ENCODE measurements at places on chromosomes 1 and 21.

GRCh38 chr1:231575472-231575871 is 47.0 kb downstream of the TSNAX start:
- no peak for DNase-seq

DNA sequence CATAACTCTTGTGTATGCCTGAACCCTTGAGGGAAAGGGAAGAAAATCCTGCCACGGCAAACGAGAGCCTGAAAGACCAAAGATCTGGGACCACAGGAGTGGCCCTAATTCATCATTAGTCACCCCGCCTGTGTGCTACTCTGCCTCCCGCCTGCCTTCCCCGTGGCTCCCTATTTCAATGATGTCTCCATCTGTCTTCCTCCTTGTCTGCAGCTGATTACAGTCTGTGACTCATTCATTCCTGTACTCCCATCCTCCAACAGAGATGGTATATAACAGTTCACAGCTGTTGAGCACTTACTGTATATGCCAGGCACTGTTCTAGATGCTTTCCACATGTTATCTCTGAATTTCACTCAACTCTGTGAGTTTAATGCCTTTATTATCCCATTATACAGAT is 96.6 kb downstream of the SEC16B start:
- DNase-seq, result peak; percentile 61

GRCh38 chr1:76668046-76668445 is 199.2 kb upstream of the ST6GALNAC5 start:
- DNase-seq, result peak; percentile 70

DNA sequence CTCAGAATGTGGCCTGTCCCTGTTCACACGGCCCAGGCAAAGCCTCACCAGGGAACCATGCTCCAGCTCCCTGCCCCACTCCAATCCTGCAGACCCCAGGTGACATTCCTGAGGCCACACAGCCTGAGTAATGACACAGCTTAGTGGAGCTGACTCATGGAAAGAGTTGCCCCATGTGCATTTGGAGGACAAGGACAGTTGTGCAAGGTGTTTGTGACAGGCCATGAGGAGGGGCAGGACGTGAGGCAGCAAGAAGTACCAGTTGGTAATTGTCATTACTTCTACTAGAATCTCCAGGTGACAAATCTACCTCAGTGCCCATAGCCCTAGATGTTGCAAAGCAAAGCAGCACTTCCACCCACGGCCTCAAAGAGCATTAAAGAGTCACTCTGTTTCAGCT is 15.2 kb downstream of the PRR9 start:
- DNase-seq, result no peak

DNA sequence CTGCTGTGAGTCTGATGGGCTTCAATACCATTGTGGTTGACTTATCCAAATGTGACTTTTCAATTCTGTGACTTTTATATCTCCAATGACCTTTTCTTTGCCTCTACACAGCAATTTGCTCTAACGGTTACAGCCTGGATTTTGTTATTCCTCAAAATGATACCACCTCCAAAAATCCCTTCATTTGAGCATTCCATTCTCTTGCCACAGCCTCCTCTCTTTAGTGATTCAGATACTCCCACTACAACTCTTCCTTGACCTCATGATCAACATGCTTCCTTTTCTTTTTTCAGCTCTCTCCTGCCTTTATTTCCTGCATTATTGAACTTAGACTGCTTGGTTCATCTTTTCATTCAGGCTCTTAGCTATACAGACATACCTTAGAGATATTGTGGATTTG is 16.6 kb upstream of the IL19 start:
- DNase-seq, result no peak

DNA sequence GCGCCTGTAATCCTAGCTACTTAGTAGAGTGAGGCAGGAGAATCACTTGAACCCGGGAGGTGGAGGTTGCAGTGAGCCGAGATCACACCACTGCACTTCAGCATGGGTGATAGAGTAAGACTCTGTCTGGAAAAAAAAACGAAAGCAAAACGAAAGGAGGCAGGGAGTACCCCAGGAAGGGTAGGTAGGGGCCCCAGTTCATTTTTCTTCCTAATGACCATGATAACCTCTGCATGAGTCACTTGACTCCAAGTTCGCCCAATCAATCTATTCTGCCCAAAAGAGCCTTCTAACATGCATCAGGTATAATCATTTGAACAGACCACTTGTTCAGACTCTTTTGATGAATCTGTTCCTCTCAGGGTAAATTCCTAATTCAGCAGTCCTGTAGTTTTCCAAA is 13.2 kb upstream of the TMEM201 start:
- DNase-seq, result no peak

GRCh38 chr1:226492426-226493137 is 56.0 kb upstream of the STUM start:
- no peak for DNase-seq

DNA sequence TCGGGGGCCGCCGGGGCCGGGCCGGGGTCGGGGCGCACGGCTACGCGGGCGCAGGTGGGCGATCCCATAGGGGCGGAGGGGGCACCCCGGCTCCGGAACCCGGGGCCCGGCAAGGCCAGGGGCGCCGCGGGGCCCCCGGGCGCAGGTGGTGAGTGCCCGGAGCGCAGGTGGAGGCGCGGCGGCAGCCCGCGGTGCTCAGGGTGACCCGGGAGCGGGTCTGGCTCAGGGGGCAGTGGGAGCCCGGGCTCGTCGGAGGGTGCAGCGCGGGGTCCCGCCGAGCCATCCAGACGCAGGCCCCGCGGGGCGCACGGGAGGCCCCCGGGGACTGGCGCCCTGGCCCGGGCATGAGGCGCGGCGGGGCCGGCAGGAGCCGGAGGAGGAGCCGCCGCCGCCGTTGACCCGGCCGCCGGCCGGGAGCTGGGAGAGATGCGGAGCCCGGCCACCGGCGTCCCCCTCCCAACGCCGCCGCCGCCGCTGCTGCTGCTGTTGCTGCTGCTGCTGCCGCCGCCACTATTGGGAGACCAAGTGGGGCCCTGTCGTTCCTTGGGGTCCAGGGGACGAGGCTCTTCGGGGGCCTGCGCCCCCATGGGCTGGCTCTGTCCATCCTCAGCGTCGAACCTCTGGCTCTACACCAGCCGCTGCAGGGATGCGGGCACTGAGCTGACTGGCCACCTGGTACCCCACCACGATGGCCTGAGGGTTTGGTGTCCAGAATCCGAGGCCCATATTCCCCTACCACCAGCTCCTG is 489 bp downstream of the CELSR2 start:
- no peak for DNase-seq

DNA sequence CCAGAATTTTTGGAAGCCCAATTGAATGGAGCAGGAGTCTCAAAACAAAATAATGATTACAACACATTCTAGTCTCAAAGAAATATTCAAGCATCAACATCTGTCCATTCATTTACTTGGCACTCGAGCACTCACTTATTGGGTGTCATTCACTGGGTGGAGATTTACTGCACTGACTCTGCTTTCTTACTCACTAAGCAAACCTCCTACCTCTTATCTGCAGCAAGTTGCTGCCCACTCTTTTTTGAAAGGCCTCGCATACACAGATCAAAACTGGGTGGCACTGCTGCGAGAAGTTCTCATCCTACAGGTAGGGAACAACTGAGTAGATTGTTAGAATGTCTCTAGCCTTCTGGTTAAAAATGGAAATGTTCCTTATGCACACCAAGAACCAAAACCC is 18.0 kb downstream of the RHBDL2 start:
- DNase-seq, result no peak

DNA sequence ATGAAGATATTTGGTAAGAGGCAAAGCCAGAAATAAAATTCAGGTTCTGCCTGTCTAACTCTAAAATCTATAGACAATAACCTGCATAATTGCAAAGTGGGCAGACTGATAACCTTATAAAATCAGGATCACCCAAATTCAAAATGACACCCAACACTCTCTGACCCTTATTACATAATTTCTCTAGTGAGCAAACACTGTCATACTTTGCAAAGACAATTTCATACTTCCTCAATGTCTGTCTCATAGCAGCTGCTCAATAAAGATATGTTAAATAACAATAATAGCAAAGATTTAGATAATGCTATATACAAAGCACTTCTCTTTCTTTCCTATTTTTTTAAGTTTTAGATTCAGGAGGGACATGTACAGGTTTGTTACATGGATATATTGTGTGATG is 118.5 kb downstream of the UCHL5 start:
- DNase-seq, result no peak

Data from kidney epithelial cell (primary cell).